Ascending aorta (tissue), 2 donors: ENCODE measurements at places on chromosomes 6 and 20. TPM values are rescaled to one million over a fixed set of nuclear protein-coding genes. Genes with fewer than 3 reads are reported as not detected.

EMILIN3 gene
- total RNA-seq: 0.53 TPM

ELOVL2 gene
- total RNA-seq: 0.11 TPM

OOEP gene
- total RNA-seq: not detected

DNA sequence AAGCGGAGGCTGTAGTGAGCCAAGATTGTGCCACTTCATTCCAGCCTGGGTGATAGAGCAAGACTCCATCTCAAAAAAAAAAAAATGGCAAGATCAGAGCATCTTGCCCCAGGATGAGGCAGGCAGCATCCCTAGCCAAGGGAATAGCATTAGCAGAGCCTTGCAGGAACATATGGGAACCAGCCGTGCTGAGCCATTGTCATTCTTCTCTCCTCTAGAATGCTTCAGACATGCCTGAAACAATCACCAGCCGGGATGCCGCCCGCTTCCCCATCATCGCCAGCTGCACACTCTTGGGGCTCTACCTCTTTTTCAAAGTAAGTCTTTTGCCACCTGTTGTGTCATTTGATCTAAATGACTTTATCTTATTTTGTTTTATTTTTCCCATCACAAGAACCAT, 13.0 kb downstream of the HM13 start:
- H3K27ac ChIP-seq: no peak overlapping the region
- no peak overlapping the region for H3K4me3 ChIP-seq
- H3K27me3 ChIP-seq: no peaks in the 10 kb centered on the region
- no peaks in the 10 kb centered on the region for H3K4me1 ChIP-seq
- peaks cover 68% of the 10 kb centered on the region for H3K36me3 ChIP-seq

GRCh38 chr6:44327096-44327495, 13.9 kb upstream of the AARS2 start:
- no peak overlapping the region for H3K4me3 ChIP-seq
- no peaks in the 10 kb centered on the region for H3K36me3 ChIP-seq
- H3K27ac ChIP-seq: no peak overlapping the region
- no peaks in the 10 kb centered on the region for H3K4me1 ChIP-seq

GRCh38 chr6:18609715-18610114, 222.6 kb downstream of the RNF144B start:
- H3K27ac ChIP-seq: no peak overlapping the region
- no peaks in the 10 kb centered on the region for H3K27me3 ChIP-seq

- H3K27ac ChIP-seq: no peak overlapping the region
- H3K4me1 ChIP-seq: no peaks in the 10 kb centered on the region
- no peaks in the 10 kb centered on the region for H3K27me3 ChIP-seq
- no peaks in the 10 kb centered on the region for H3K36me3 ChIP-seq
Observed at GRCh38 chr20:50215926-50216325, 25.3 kb downstream of the CEBPB start.

DNA sequence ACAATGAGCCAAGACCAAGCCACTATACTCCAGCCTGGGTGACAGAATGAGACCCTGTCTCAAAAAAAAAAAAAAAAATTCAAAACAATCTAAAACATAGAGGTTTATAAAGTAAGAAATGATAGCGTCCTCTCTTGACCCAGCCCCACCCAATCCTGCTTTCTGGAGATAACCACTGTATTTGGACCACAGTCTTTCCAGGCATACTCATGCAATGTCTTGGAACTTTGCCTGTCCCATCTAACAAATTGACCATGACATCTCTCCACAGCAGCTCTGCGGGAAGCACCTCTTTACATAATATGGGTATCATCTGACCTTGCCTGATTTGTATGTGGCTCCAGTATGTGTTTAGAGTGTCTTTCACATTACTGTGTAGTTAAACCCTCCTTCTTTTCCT, 9.1 kb upstream of the SHLD1 start:
- no peaks in the 10 kb centered on the region for H3K36me3 ChIP-seq
- no peak overlapping the region for H3K27ac ChIP-seq
- H3K4me1 ChIP-seq: no peaks in the 10 kb centered on the region
- H3K4me3 ChIP-seq: no peak overlapping the region
- H3K27me3 ChIP-seq: no peaks in the 10 kb centered on the region

GRCh38 chr20:37994512-37994911, 38.7 kb downstream of the TTI1 start:
- H3K36me3 ChIP-seq: peaks cover 37% of the 10 kb centered on the region
- no peak overlapping the region for H3K4me3 ChIP-seq
- no peaks in the 10 kb centered on the region for H3K27me3 ChIP-seq
- no peak overlapping the region for H3K27ac ChIP-seq

GRCh38 chr6:161487694-161488093, 213.8 kb upstream of the AGPAT4 start:
- no peaks in the 10 kb centered on the region for H3K36me3 ChIP-seq
- H3K27me3 ChIP-seq: no peaks in the 10 kb centered on the region
- H3K4me3 ChIP-seq: no peak overlapping the region
- no peak overlapping the region for H3K27ac ChIP-seq

GRCh38 chr6:87572883-87573282, 16.9 kb downstream of the RARS2 start:
- peaks cover 7% of the 10 kb centered on the region for H3K36me3 ChIP-seq
- no peak overlapping the region for H3K4me3 ChIP-seq
- no peak overlapping the region for H3K27ac ChIP-seq
